Fibroblast of skin of left quadriceps (primary cell): ENCODE measurements at places on chromosomes 2 and 18.

- DNase-seq, result no peak
These were observed 6.0 kb upstream of the ALLC start for GRCh38 chr2:3651691-3652648.

GRCh38 chr2:239393388-239393940 is 7.4 kb downstream of the HDAC4 start:
- no peak for DNase-seq

DNA sequence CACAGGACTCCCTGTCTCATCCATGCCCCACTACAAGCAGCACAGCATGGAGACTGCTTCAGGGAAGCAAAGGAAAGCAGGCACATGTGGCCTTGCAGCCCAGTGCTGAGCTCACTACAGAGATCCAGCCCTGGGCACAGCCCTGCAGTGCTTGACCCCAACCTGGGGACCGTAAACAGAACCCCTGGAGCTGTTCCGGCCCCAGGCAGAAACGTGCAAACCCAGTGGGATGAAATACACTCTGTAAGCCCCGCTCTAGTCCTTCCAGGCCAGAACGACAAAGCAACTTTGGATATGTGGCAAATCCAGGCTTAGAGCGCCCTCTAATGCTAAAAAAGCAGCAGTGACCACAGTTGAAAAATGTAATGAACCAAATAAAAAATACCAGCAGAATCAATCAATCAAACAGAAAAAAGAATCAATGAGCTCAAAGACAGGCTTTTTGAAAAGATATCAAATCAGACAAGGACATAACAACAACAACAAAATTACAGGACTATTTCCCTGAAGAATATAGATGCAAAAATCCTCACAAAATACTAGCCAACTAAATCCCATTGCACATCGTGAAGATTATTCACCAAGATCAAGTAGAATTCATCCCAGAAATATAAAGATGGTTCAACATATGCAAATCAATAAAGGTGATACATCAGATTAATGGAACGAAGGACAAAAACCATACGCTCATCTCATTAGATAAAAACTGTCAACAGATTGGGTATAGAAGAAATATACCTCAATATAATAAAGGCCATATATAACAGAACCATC is 45.6 kb downstream of the ZNF519 start:
- DNase-seq, result no peak

DNA sequence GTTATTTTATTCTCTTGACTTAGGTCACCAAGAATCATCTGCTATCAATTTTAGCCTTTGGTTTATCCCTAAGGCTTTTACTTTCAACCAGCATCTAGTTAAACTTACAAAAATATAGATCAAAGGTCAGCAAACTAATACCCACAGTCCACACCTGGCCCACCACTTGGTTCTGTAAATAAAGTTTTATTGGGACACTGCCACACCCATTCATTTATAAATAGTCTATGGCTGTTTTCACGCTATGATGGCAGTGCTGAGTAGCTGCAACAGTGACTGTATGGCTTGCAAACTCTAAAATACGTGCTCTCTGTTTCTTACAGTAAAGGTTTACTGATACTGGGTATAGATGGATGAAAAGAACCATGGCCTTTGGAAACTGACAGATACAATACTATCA is 107.0 kb downstream of the MEP1B start:
- DNase-seq, result no peak

DNA sequence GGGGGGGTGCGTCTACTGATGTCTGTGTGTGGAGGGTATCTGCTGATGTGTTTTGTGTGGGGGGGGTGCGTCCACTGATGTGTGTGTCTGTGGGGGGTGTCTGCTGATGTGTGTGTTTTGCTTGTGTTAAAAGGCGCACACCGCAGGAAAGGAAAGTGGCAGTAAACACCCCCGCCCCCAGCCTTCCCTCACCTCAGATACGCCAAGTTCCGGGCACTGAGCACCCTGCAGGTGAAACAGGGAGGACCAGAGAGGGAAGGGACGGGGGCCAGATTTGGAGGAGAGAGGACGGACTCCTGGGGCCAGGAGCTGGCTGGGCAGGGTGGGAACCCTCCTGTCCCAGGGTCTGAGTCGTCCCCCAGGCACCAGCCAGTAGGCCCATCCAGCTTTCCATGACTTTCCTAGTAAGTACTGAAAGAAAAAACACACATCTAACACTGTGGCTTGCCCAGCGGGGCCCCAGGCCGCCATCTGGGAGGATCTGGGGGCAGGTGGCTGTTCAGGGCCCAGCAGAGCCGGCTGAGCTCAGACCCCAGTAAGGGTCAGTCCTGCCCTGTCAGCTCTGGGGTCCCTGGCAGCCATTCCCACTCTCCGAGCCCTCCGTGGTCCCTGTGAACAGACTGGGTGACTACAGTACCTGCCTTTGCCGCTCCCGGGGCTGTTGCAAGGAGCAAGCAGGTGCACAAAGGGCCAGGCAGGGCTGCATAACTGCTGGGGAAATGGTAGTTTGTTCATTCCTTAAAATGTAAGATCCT is 126.9 kb downstream of the NFATC1 start:
- no peak for DNase-seq

DNA sequence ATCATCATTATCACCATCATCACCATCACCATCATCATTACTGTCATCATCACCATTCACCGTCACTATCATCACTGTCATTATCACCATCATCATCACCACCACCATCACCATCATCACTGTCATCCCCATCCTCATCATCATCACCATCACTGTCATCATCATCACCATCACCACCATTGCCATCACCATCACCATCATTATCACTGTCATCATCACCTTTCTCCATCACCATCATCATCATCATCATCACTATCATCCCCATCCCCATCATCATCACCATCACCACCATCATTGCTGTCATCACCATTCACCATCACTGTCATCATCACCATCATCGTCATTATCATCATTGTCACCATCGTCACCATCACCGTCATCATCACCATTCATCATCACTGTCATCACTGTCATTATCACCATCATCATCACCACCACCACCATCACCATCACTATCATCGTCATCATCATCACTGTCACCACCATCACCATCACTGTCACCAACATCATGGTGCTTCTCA is 9.8 kb downstream of the HPCAL1 start:
- no peak for DNase-seq
